ENCODE measurements at places on chromosomes 7 and 10.
A peak's percentile ranks its signal among the peaks of the same experiment; 100 is the strongest.

GRCh38 chr7:133642907-133643306 lies 390.0 kb downstream of the EXOC4 start:
- no peak for DNase-seq

DNA sequence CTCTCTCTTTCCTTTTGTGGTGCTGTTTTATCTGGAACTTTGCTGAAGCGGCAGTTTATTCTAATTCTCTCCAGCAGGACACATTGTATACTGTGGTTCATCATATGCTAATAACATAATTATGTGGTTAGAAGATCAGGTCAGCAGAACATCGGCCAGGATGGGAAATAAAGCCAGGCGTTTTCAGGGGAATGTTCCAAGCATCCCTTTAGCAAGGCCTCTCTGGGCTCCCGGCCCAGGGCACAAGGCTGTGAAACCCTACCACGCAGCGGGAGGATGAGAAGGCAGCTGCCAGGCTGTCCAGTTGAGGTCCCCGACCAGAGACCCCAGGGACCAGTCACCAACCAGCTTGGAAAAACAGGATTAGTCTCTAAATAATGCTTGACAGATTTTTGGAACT lies 112.2 kb upstream of the GALNT17 start:
- DNase-seq = no peak

GRCh38 chr10:74706966-74707365 lies 119.4 kb upstream of the KAT6B start:
- DNase-seq = no peak

GRCh38 chr7:103686763-103687162 lies 240.8 kb upstream of the SLC26A5 start:
- DNase-seq = no peak

- no peak for DNase-seq
Measured at GRCh38 chr10:131453721-131454634, 142.5 kb upstream of the TCERG1L start.

GRCh38 chr10:47078393-47079203 lies 167.4 kb downstream of the PTPN20 start:
- DNase-seq = no peak

GRCh38 chr10:108696792-108697477 lies 1226.4 kb downstream of the XPNPEP1 start:
- no peak for DNase-seq

GRCh38 chr10:103884681-103885139 lies 29.3 kb upstream of the SH3PXD2A start:
- peak; percentile 76 for DNase-seq

GRCh38 chr10:16787361-16787791 lies 29.8 kb downstream of the RSU1 start:
- no peak for DNase-seq

- DNase-seq = no peak
Measured at GRCh38 chr10:55283031-55283430, 482.0 kb upstream of the PCDH15 start.

DNA sequence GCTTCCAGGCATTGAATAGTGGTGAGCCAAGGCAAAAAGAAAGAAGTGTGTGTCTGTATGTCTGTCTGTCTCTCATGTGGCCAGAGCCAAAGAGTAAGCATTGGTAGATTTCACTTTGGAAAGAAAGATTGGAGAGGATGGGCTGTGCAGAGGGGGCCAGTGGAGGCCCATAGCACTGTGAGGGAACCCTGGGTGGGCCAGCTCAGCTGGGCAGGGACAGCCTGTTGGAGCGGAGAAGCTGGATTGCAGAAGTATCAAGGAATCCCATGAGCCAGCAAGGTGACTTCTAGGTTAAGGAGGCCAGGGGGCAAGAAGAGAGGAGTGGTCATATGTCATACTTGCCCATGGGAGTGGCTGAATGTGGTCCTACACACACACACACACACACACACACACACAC lies 1.5 kb upstream of the GRID1 start:
- DNase-seq = no peak

DNA sequence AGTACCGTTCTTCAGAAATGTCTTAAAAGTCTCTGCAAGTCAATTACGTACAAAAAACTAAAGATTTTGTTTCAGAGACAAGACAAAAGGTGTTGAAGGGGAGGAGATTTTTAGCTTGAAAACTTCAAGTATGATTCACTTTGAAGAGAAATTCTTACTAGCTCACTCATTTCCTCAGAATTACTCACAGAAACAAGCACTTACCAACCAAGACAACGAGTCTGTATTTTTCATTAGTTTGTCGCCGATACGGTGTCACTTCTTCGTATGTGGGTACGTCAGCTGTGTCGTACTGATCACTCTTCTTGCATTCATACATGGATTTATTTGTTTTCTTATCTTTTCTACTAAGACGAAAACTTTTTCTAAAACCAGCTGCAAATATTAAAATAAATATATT lies 90.6 kb upstream of the ODAD2 start:
- peak; percentile 23 for DNase-seq

DNA sequence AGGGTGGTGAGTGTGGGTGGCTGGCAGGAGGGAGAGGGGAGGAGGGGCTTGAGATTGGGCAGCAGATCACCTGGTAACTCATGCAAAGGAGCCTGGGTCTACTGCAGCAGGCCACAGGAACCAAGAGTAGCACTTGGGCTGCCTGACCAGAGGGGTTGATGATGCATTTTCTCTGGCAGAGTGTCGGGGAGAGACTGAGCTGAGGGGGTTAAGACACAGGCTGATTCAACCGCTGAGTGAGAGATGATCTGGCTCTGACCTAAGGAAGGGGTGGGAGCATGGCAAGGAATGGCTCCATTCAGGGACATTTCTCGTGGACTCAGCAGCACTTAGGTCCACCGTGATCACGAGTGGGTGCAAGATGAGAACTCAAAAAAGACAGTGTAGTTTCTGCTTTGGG lies 115.5 kb upstream of the STK17A start:
- peak; percentile 61 for DNase-seq

DNA sequence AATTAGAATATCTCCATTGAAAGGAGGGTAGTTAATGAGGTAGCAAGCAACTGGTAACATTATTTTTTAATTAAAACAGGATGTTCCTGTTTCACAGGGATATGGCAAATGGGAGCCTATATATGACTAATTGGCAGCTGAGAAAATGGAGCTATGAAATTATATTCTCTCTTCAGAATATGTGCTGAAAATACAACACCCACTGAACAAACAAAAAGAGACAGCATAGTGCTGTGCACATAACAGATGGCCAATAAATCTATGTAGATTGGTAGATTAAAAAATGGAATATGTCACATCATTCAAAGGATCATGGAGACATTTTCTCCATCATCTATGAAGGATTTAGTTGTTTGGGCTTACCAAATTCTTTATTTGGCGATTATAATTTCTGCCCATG lies 362.0 kb downstream of the GPR37 start:
- no peak for DNase-seq

DNA sequence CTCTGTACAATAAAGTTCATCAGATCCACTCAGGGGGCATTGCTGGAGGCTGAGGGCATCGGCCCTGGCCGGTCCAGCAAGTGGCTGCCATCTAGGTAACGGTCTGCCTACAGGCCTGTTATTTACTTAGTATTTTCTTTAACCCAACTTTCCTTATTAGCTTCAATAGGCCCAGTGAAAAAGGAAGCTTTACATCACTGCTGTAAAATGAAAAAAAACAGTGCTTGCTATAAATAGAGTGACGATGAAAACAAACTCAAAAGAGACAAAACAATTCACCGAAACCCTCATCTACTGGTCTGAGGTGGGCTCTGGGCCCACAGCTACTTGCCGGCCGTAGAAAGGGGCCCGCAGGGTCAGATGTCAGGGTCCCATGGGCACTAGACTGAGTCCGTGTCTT lies 192.5 kb downstream of the ELFN1 start:
- no peak for DNase-seq

- DNase-seq = no peak
Measured at GRCh38 chr7:115136796-115137443, 215.0 kb downstream of the MDFIC start.

GRCh38 chr7:44750921-44751571 lies 2.4 kb downstream of the ZMIZ2 start:
- peak; percentile 12 for DNase-seq

Measured in AG08396 (cell line).